ENCODE measurements at places on chromosomes 7 and 10.

GRCh38 chr7:137936509-137937201 lies 65.2 kb downstream of the CREB3L2 start:
- no peak for DNase-seq

DNA sequence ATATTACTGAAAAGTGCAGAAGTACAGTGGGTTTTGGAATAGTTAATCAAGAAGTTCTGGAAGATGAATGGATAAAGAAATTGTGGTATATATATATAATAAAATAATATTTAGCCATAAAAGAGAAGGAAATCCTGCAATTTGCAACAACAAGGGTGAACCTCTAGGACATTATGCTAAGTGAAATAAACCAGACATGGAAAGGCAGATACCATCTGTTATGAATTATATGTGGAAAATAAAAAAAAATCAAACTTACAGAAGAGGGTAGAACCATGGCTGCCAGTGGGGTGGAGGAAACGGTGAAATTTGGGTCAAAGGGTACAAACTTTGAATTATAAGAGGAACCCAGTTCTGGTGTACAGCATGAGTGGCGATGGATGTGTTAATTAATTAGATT lies 162.6 kb downstream of the BICC1 start:
- DNase-seq, result no peak

DNA sequence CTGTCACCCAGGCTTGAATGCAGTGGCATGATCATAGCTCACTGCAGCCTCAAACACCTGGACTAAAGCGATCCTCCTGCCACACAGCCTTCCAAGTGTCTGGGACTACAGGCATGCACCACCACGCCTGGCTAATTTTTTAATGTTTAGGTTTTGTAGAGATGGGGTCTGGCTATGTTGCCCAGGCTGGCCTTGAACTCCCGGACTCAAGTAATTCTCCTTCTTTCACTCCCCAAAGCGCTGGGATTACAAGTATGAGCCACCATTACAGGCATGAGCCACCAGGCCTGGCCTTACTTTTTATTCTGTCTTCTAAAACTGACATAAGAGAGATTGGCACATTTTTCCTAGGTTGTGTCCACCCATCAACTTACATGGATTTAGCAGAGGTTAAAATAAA lies 33.3 kb downstream of the TACC2 start:
- no peak for DNase-seq

GRCh38 chr7:138468244-138469123 lies 8.4 kb downstream of the TRIM24 start:
- no peak for DNase-seq

All from stimulated activated CD8-positive, alpha-beta memory T cell treated with anti-CD3 and anti-CD28 coated beads, Interleukin-7, amount 100 ng/mL, for 1 hour (primary cell).